ENCODE measurements at places on chromosomes 2 and 18.
A peak's percentile ranks its signal among the peaks of the same experiment; 100 is the strongest.

- peak; percentile 29 for DNase-seq
These were observed 85.1 kb upstream of the ACAA2 start for GRCh38 chr18:49898421-49898820.

DNA sequence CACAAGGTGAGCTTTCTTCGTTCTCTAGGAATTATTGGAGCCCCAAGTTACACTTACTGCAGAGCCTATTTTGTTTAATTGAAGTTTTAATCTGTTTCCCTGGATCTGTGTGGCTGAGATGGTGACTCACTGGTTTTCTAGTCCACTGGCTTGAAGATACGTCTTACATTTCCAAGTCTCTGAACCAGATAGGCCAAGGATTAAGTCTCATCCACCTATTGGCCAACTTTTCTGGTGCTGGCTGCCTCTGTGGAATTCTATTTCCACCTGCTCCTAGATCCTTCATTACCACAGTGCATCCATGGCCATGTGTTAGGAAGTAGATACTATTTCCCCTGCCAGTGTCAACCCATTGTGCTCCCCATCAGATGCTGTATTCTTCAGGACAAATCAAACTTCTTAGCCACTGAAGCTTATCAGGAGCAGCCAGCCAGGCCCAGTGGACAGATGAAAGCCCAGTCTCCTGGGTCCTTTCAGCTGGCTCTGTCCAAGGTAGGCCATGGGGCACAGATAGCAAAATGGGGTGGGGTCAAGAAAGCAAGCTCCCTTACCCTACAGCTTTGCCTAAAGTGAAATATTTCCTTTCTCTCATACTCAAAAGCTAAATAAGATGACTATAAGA is 198.8 kb upstream of the TCF4 start:
- peak; percentile 66 for DNase-seq

GRCh38 chr2:180705122-180705521 is 275.3 kb upstream of the UBE2E3 start:
- DNase-seq = no peak

GRCh38 chr2:3610881-3611505 is 16.1 kb downstream of the COLEC11 start:
- no peak for DNase-seq

GRCh38 chr2:240917684-240918257 is 11.6 kb downstream of the CROCC2 start:
- DNase-seq = no peak

GRCh38 chr2:60212181-60212945 is 341.1 kb downstream of the BCL11A start:
- no peak for DNase-seq

DNA sequence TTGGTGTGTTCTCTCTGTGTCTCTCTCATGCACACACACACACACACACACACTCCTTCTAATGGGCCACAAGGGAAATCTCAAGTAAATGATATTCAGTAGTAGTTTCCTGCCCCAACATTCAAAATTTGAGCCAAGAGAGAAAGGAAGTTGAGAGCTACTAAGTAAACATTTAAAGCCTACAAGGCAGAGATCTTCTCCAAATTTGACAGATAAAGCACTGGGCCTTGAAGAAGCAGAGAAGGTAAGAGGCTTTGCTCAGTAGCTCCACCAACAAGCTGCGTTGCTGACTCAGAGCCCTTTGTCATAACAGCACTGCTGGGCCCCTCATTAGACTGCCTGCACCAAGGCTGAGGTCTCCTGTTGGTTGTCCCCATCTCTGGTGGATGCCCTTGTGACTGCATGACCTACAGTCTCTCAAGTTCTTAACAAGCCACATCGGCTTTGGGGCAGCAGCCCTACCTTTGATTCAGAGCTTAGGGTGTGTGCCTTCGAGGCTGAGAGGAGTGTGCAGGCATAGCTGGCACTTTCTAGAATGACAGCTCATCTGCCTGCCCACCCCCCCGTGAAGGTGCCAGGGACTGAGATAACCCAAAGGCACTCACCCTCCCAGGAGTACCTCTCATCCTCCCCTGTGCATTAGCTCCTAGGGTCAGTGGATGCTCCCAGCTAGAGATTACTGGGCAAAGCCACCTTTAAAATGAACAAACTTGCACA is 32.3 kb upstream of the NEB start:
- peak; percentile 72 for DNase-seq

GRCh38 chr2:234404957-234405356 is 91.9 kb downstream of the ARL4C start:
- no peak for DNase-seq

DNA sequence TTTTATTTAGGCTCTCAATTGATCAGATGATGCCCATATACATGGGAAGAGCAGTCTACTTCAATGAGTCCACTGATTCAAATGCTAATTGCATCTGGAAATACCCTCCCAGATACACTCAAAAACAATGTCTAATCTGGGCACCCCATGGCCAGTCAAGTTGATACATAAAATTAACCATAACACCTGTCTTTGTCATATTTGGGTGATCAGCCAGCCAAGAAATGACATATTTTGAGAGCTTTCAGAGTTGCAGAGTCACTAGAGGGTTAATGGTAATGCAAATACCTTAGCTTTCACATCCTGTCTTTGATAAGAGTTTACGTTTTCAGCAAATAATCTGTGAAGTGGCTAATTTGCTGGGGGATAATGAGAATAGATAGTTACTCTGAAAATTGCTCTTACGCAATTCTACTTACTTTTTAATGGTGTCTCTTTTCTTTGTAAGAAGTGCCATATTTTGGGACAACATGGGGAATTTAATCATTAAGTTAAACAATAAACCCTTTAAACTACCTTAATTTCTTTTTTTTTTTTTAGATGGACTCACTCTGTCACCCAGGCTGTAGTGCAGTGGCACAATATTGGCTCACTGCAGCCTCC is 49.1 kb downstream of the CCDC195 start:
- no peak for DNase-seq

DNA sequence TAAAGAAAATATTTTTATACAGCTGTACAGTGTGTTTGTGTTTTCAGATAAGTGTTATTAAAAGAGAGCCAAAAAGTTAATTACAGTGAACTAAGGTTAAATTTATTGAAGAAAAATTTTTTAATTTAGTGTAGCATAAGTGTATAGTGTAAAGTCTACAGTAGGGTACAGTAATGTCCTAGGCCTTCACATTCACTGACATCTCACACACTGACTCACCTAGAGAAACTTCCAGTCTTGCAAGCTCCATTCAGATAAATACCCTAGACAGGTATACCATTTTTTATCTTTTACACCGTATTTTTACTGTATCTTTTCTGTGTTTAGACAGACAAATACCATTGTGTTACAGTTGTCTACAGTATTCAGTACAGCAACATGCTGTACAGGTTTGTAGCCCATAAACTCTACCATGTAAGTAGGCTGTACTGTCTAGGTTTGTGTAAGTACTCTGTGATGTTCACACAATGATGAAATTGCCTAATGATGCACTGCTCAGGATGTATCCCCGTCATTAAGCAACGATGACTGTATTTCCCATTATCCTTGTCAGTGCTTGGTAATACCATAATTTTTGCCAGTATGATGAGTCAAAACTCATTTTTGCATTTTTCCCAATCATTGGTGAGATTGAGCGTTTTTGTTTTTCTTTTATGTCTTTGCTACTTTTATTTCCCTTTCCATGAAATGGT is 48.2 kb upstream of the B3GNT2 start:
- DNase-seq = no peak

DNA sequence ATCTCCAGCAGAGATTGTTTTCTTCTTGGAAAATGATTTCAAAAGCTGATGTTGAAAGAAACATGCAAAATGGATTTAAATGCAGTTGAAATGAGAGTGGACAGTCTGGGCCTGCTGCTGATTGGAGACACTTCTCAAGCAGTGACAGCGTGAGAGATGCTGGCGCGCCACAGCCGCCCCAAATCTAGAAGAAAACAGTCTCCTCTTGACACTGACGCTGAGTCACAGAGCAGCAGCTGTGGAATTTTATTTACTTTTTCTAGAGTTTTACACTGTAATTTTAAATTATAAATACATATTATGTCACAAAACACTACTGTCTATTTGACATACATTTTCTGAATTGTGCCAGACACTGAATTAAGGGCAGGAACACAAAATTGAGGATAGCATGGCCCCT is 121.8 kb upstream of the TMEM200C start:
- DNase-seq = no peak

DNA sequence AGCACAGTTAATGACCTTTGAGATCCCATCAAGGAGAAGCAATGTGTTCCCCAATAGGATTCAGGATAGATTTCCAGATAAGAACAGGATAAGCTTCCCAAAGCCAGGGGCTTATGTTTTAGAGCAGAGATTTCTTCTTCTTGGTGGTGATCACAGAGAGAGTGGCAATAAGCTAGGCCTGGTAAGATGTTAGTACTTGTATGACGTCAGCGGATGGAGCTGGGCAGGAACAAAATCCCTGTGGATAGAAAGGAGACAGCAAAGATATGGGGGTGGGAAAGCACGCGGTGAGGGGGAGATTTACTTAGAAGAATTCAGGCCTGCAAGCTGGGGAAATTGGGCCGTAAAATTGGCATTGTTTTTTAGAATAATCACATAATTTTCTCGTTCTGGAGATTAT is 323.0 kb downstream of the MTX2 start:
- no peak for DNase-seq

DNA sequence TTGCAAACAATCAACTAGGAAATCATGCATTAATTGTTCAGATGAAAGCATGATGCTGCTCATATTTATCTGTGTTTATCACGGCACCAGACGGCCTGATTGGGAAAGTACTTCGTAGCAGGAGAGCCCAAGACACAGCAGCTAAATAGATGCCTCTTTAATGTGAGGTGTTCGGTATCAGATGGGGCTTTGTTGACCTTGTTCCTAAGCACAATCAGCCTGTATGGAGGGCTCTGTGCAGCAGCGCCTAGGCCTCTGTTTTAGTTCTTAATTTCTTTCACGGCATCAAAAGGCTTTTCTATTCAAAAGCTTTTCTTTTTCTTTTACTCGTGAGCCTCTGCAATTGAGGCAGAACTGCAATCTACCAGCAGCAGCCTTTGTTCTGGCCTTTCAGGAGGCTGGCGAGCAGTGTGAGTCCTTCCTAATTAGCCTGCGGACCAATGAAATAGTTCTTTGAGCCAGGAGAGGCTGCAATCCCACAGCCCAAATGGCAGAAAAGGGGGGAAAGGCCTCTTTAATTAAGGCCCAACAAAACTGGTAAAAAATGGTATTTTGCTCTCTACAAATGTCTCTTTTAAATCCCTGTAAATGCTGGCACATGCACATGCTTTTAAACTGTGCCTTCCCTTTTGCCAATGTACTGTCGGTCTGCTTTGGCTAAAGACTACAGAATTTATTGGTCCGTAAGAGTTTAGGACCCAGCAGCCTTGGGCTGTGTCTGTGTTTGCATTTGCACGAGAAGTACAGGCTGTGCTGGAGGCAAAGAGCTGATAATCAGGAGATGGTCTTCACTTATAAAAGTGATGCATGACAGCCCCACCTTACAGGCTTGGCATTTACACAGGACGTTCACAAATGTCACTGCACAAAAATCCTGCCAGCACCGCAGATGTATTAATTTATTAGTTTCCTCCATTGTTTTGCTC is 159.6 kb downstream of the RND3 start:
- no peak for DNase-seq

- no peak for DNase-seq
These were observed 20.6 kb upstream of the C2orf72 start for GRCh38 chr2:231016566-231017230.

DNA sequence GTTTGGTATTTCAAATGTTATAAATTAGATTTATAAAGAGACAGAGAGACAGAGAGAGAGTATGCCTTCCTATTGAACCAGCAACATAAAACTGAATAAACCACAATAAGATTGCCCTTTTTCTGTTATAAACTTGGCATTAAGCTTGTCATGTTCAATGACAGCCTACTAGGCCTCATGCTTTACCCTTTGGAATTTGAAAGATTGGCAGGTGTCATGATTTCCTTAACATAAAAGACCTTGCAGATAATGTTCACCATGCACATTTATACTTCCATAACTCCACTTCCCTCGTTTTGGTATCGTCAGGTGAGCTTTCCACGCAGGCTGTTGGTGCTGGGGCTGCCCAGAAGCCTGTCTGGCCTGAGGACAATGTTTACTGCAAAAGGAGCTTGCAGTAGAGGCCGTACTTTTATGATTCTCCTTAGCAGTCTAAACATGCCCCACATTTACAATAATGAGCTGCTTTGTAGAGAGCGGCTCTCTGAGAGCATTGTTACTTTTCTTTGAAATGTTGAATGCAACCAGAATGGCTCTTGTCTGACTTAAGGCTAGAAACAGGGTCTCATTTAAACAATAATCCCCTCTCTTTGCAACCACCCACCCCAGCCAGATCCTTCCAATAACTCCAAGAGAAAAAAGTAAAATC is 379.1 kb upstream of the ATP5MC3 start:
- no peak for DNase-seq

- DNase-seq = peak; percentile 7
These were observed 146.7 kb downstream of the PARD3B start for GRCh38 chr2:204691911-204692510.

DNA sequence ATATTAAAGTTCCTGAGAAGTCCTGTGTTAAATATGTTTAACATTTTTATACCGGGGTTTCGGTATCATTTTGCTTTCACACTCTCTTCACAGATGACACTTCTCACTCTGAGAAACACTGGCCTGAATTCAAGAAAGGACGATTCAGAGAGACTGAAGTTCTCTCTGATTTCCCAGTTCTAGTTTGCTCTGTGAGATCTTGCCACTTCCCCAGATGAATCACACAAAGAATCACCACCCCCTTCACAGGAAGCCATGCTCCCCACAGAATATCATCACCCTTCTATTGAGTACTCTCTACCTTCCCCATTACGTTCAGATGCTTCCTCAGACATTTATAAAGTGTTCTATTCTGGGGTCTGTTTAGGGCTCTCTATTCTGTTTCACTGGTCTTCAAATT is 16.1 kb upstream of the CD207 start:
- DNase-seq = no peak

GRCh38 chr2:60119778-60120177 is 433.7 kb downstream of the BCL11A start:
- DNase-seq = no peak

DNA sequence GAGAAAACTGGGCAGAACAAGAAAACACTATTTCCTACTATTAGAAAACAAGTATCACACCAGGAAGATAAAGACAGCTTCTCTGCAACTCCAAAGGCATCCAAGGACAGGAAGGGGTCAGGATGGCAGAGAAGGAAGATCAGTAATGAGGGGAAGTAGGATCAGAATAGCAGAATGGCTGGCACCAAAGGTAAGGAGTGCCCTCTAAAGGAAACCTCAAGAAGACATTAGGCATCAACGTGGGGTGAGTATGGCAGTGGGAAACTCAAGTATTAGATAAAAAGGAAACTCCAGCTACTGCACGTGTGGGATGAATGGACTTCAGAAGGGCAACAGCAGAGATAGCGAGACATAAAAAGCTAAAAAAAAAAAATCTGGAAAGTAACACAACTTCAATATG is 25.9 kb downstream of the HDLBP start:
- DNase-seq = no peak

GRCh38 chr2:79980816-79981215 is 323.7 kb downstream of the LRRTM1 start:
- DNase-seq = no peak

DNA sequence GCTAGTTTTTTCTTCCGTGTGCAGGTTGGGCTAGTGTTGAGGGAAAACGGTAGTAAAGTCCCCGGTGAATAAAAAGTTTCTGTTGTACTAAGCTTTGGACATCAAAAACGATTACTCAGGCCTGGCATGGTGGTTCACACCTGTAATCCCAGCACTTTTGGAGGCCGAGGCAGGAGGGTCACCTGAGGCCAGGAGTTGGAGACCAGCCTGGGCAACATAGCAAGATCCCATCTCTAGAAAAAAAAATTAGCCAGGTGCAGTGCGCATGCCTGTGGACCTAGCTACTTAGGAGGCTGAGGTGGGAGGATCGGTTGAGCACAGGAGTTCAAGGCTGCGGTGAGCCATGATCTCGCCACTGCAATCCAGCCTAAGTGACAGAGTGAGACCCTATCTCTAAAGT is 98.1 kb downstream of the ALPK2 start:
- DNase-seq = no peak

All from K562 (cell line).